ENCODE measurements at places on chromosomes 6 and 20.

- no peak for DNase-seq
Measured at GRCh38 chr20:54477191-54477955, 2.0 kb downstream of the DOK5 start.

GRCh38 chr6:87393026-87393622, 14.6 kb upstream of the CFAP206 start:
- DNase-seq: peak; percentile 18

GRCh38 chr6:90294614-90294988, 2.0 kb downstream of the BACH2 start:
- DNase-seq: peak; percentile 40

DNA sequence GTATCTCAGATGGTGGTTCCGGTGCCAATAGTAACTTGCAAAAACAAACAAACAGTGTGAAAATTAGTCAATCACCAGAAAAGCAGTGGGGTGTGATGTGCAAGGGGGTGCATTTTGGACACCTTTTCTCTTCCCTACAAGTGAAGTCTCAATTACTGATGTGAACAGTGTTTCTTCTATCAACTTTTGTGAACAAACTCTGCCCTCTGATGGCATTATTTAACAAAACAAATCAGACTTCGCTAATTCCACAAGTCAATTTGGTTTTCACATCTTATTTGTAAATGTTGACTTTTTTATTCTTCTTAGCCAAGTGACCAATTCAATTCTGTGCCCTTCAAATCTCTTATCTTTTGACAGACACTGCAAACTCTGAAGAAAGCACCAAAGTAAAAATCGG, 212.2 kb downstream of the UST start:
- no peak for DNase-seq

DNA sequence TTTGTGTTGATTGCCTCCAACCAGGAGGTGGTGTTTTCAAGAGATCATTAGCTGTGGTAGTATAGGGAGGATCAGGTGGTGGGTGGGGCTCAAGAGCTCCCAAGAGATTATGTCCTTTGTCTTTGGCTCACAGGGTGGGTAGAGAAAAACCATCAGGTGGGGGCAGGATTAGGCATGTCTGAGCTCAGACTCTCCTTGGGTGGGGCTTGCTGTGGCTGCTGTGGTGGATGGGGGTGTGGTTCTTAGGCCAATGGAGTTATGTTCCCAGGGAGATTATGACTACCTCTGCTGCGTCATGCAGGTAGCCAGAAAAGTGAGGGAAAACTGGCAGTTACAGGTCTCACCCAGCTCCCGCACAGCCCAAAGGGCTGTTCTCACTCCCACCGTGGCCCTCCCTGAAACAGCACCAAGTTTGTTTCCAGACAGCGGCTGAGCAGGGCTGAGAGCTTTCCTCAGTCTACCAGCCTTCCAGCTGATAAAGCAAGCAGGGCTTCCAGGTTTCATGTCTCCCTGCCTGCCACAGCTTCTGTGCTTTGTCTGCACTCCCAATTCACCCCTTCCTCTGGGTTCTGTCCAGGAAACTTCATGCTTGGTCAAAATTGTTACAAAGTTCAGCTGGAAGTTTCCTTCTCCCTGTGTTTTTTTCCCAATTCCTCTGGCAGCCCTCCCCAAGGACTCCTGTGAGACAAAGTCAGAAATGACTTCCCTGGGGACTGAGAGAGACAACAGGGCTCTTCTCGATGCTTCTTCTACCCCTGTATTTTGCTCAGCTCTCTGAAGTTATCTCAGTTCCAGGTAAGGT, 481.1 kb upstream of the MAN1A1 start:
- no peak for DNase-seq

DNA sequence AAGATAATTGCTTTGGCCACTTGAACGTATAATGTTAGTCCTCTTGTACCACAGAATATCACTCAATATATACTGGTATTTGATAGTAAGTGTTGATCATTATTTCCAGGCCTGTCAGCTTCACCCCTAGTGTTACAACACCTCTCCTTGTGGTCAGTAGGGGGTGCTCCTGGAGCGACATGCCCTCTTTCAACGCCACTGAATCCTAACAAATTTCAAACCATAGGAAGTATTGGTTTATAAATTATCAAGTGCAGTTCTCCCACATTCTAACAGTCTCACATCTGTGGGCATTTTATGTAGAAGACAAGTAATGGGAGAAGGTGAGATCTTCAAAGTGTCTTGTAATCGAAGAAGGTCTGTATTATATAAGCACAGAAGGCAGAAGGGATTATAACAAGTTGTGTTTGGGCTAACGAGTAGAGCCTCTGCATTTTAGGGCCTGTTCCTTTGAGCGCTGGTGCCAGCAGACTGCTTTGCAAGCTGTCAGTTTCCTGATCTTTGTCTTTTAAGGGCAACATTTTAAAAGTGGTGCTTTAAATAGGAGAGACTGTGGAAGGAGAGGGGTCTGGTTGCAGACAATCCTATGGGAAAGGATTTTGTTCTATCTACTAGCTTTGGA, 57.1 kb upstream of the CEP162 start:
- no peak for DNase-seq

DNA sequence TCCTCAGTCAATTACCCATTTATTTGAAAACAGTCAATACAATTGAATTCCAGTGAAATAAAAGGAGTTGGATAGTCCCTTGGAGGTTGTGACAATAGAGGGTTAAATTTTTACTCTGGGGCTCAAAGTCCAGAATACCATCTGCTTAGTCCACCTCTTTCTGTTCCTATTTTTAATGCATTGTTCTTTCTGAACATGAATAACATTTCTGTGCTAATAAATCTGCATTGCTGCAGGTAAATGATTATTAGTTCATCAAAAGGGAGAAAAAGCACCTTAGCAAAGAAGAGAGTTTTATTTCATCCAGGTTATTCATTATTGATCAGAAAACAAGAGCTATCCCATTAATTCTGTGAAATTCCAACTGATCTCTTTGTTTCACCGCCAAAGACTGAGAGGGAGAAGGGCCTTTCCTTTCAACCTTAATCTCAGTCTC, 166.1 kb upstream of the OLIG3 start:
- no peak for DNase-seq

DNA sequence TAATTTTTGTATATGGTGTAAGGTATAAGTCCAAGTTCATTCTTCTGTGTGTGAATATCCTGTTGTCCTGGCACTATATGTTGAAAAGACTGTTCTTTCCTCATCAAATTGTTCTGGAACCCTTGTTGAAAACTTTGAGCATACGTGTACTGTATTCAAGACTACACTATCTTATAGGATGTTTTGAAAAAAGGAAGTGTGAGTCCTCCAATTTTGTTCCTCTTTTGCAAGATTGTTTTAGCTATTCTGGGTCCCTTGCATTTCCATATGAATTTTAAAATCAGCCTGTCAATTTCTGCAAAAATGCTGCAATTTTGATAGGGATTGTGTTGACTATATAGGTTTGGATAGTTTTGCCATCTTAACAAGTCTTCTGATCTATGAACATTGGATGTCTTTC, 195.2 kb downstream of the BACH2 start:
- no peak for DNase-seq
